GM04503 (cell line): ENCODE measurements at places on chromosomes 13 and 19.

GRCh38 chr13:99442273-99442895, 58.9 kb upstream of the TM9SF2 start:
- DNase-seq = no peak

GRCh38 chr13:20181188-20181587, 11.6 kb downstream of the GJB2 start:
- DNase-seq = no peak

DNA sequence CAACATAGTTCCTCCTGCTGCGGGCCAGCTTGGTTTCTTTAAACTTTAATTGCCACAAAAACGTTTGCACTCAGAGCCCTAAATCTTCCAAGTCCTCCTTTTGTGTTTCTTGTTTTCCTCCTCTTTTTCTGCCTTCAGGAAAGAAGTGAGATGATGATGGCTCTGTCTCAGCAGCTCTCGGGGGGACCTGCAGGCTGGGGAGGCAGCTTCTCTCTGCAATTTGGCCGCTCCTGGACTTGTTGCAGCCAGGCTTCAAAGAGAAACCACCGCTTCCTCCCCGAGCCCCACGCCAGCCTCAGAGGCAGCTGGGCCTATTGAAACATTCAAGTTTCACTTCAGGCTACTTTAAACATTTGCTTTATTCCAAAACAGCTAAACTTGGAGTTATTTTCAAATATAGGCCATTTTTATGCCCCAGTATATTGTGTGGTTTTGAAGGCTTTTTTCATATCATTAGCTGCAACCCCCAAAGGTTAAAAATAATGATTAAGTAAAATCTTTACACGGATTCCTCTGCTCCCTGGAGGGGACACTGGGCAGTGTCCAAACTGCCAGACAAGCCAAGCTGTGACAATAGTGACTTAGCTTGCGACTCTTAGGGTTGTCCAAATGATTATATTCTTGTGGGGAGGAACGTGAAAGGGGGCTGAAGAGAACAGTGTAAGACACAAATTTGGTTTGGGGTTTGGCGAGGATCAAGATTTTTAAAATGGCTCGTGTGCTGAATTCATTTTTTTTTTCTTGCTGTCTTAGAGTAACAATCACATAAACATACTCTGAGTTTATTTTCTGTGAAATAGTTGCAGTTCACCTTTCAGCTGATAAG, 330.8 kb downstream of the DLEU7 start:
- no peak for DNase-seq

DNA sequence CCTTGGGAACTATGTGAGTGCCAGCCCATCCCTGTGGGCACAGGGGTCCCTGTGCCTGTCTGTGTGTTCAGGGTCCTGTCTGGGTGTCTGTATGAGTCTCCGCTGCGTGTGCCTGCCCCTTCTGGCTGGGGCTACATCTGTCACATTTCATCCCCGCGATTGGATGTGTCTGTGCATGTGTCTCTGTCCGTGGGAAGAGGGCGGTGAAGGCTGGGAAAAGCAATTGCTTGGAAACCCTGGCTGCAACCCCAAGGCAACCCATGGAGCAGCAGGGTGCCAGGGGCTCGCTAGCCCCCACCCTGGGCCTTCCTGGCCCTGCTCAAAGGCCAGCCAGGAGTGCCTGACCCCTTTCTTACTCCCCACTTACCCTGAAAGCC, 1.4 kb downstream of the MAG start:
- DNase-seq = no peak

- no peak for DNase-seq
Observed at GRCh38 chr19:4638317-4638716, 999 bp upstream of the TNFAIP8L1 start.

GRCh38 chr19:1087813-1088415, 7.3 kb downstream of the POLR2E start:
- DNase-seq = no peak

DNA sequence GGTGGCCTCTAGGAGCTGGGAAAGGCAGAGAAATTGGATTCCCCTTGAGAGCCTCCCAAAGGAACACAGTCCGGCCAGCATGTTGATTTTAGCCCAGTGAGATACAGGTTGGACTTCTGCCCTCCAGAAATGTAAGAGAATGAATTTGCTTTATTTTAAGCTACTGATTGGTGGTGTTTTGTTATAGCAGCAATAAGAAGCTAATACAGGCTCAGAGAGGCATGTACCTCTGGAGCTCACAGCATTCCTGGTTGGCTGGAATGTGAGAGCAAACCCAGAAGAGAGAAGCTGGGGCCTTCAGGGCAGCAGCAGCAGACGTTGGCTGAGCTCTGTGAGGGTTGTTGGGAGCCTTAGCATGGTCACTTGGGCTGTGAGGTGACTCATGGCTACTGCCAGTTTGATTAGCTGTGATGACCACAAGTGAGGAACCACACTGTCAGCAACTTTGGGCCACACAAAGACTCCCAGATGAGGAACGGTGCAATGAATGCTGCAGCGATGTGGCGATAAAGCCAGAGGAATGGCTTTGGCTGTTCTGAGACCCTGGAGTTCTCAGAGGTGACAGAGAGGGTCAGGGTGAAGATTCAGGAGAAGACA, 80.1 kb downstream of the CYSLTR2 start:
- DNase-seq = no peak

DNA sequence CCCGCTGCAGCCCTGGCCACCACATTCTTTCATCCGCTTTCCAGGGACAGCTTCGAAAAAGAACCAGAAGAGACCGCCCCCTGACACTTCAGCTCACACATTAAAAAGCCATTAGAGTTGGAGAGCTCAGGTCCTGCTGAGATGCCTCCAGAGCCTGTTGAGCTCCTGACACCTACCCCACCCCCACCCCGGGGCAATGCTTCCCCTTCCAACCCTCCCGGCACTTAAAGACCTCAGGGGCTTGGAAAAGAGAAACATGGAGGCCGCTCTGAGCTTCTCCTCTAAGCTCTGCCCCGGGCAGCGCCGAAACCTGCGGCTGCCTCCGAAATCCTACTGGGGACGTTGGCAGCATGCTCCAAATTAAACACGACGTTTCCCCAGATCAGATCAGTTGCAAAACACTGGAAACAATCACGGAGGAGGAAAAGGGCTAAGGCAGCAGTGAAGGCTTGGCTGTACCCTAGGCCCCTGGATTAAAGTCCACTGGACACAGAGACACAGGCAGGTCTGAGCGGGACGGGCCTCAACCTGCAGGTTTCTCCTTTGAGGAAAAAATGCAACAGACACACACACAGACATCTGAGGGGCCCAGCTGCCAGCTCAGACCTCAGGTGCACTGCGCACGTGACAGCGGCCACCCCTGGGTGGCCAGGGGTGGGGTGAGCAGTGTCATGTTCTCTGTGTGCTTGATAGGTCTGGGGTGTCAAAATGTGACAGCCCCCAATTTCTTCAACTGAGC, 9.6 kb downstream of the SH3GL1 start:
- no peak for DNase-seq

- no peak for DNase-seq
Observed at GRCh38 chr13:36543671-36544070, 111.4 kb downstream of the CCNA1 start.

GRCh38 chr19:1223018-1223855, 14.6 kb downstream of the CBARP start:
- DNase-seq = no peak

- no peak for DNase-seq
Observed at GRCh38 chr19:40718774-40719391, 2.0 kb downstream of the ITPKC start.

DNA sequence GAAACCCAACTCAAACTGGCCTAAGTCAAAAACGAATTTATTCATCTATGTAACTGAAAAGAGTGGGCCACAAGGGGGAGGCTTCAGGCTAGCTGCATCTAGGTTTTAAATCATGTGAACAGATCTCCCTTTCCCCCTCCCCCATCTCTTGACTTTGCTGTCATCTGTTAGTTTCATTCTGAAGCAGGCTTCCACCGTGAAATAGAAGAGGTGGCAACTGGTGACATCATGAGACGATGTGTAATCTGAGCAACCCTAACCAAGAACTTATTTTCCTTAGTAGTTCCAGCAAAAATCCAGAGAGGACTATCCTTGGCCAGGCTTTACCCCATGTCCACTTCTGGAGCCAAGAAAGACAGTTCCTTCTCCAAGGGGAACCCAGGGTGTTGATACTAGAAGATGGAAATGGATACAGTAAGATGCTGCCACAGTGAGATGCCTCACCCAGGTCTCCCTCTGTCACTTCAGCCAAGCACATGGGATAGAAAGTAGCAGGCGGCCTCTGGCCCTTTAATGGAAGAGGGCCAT, 9.4 kb downstream of the SAMD4B start:
- no peak for DNase-seq

GRCh38 chr19:40217027-40217810, 965 bp downstream of the TTC9B start:
- no peak for DNase-seq

DNA sequence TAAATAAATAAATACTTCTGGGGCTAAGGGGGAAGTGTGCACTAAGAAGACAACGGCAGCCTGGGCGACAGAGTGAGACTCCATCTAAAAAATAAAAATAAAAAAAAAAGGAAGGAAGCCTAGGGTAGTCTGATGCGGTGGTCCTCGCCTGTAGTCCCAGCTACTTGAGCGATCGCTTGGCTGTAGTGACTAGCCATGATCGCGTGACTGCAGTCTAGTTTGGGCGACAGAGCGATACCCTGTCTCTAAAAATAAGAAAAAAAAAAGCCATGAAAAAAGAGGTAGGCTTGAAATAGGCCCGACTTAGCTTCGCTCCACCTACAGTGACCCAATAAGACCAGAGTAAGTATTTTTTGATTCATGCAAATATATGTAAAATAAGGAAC, 661 bp upstream of the BABAM1 start:
- no peak for DNase-seq

DNA sequence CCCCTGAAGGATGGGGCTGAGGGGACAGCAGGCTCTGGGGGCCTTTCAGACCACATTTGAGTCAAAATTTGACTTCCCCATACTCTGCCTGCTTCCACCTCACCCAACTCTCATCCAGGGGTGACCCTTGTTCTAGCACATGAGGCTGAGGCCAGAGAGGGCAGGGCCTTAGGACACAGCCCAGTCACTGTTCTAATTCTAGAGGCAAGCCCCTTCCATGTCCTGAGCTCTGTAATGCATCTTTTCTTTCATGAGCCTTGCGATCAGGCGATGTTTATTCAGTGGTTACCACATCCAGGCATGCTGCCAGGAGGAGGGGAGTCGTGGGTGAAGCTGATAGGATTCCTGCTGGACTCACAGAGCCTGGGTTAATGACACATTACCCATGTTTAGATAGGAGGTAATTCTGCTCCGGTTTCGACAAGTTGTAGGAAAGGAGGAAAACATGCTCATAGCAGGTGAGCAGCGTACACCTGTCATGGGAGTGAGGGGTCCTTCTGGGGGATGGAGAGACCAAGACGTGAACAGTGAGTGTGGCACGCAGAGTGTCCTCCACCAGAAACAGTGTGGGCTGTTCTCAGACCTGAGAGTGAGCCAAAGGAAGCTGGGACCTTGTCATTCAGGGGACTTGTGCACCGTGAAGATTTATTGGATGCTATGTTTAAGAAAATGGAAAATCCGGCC, 9.3 kb downstream of the RPS9 start:
- DNase-seq = peak; percentile 89

DNA sequence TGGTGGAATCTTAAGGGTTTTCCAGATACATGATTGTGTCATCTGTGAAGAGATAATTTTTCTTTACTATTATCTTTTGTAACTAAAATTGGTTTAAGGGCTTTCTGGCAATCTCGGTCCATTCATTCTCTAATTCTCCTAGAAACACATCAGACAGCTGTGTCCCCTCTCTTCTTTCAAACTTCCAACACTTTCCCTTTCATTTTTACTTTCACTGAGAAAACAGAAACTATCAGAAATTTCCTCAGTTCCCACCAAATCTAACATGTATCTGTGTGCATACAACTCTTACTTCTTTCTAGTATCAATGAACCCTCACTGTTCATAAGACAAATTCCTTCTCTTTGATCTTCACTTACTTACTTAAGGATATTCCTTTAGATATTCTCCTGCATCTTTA, 40.2 kb downstream of the KCNRG start:
- DNase-seq = no peak

DNA sequence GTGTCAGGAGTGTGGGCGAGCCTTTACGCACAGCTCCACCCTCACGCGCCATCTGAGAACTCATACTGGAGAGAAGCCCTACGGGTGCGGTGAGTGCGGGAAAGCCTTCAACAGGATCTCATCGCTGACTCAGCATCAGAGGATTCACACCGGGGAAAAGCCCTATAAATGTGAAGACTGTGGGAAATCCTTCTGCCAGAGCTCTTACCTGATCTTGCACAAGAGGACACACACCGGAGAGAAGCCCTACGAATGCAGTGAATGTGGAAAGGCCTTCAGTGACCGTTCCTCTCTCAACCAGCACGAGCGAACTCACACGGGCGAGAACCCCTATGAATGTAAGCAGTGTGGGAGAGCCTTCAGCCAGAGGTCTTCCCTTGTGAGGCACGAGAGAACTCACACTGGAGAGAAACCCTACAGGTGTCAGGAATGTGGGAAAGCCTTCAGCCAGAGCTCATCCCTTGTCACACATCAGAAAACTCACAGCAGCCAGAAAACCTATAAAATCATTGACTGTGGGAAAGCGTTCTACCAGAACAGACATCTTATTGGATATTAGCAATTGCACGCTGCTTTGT, 6.9 kb upstream of the ZNF555 start:
- no peak for DNase-seq

- DNase-seq = no peak
Observed at GRCh38 chr13:103803349-103803748, 737.1 kb upstream of the SLC10A2 start.

DNA sequence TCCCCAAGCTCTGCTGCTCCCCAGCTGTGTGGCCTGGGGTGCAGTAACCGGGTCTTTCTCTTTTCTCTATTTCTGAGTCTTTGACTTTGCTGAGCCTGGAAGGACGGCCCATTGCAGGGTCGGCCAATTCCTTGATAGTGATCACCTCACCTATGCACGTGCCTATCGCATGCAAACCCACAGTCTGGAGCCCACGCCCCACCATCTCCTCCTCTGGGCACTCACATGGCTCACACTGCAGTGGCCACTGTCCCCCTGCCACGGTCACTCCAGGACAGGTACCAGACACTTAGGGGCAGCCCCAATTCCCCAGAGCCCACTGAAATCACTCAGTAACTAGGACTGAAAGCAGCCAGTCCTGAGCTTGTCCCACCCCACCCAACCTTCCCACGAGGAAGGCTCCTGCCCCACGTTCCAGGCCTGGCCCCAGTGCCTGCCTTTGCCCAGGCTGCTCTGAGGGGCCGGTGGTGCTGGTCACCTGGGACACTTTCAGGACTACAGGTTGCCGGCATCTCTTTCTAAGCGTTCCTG, 137.6 kb downstream of the TEX29 start:
- DNase-seq = no peak

DNA sequence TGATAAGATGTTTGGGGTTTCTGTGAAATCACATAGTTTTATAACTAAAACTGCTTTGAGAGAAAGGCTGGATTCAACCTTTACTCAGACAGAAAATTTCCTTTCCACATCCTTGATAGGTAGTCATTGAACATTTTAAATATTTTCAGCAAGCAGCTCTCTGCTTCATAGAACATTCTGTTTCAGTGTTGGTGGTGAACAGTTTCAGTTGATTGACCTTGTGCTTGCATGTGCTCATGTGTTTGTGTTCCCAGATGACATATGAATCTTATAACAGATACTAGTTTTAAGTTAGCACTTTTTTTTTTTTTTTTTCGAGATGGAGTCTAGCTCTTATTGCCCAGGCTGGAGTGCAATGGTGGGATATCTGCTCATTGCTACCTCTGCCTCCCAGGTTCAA, 290.1 kb downstream of the HS6ST3 start:
- no peak for DNase-seq

- DNase-seq = no peak
Observed at GRCh38 chr19:9981406-9982260, 28.7 kb downstream of the COL5A3 start.
